ENCODE measurements at places on chromosomes 3 and 15.

GRCh38 chr3:110984456-110985250 lies 87.0 kb upstream of the NECTIN3 start:
- no peak for DNase-seq

DNA sequence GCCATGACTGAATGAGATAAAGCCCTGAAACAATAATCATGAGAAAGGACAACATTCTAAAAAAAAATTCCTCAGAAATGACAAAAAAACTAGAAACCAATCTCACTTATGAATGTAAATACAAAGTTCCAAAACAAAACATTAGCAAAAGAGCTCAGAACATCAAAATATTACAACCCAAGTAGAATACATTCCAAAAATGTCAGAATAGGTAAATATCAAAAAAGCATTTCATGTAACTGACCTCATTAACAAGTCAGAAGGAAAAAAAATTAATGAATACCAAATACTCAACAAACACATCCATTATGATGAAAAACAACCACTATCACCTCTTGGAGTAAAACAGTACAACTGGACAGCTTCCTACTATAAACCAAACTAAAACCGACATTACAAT lies 93.1 kb downstream of the DLG1 start:
- no peak for DNase-seq

DNA sequence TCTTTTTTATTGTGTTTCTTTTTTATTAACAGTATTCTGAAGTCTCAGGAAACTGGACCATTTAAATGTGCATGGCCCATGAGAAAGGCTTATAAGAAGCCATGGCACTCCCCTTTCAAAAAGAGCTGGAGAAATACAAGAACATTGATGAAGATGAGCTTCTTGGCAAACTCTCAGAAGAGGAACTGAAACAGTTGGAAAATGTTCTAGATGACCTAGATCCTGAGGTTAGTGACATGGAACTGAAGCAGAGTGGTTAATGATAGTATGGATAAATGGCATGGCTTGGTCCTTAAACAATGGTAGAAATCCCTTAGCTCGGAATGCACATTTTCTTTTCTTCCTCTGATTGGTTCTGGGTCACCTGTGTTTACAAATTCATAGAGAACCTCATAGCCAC lies 14.9 kb downstream of the TMOD2 start:
- no peak for DNase-seq

GRCh38 chr3:97430601-97431000 lies 334.0 kb upstream of the ARL6 start:
- no peak for DNase-seq

- no peak for DNase-seq
These were observed 631 bp upstream of the PRICKLE2 start for GRCh38 chr3:64225695-64226499.

DNA sequence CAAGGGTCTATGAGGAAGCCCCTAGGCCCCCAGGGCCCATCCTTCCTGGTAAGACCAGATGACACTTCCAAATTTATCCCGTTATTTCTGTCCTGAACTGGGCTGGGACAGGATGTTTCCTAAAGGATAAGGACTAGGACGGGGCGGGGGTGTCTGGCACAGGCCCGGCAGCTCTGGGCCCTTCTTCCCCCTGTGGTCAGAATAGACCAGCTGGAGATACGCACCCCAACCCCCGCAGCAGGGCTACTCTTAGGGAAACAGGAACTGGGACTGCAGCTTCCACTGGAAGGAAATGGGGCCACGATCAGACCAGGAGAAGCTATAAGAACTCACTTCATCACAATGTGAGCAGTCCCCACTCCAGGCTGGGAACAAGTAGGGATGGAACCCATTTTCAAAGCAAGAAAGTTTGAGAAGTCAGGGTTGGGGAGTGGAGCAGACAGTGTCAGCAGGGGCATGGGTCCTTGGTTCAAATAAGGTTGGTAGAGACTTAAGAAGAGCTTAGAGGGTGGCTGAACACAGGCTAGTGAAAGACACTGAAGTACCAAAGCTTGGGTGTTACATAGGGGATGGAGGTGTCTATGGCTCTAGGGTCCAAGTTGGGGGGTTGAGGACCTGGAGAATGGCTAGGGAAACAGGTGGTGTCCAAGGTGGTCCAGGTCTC lies 1.1 kb downstream of the NCKIPSD start:
- DNase-seq = no peak

DNA sequence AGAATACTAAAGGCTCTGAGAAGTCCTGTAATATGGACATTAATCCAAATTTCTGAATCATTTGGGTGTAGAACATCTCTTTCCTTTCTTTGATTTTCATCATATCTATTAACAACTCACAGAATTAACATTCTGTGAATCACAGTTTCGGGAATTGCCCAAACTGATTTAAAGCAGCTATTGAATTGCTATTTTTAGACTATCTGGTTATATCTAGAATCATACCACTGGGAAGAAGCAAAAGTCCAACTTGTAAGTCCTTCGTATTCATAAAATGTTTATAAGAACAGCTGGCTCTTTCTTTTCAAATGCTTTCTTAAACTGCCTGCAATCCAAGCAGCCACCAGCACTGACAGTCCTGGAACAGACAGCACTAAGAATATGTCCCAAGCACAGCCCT lies 733.0 kb downstream of the NTRK3 start:
- DNase-seq = no peak

- DNase-seq = no peak
These were observed 370.7 kb upstream of the SLCO3A1 start for GRCh38 chr15:91482799-91483198.

- no peak for DNase-seq
These were observed 53.5 kb upstream of the PCSK6 start for GRCh38 chr15:101543026-101543390.

- no peak for DNase-seq
These were observed 26.9 kb upstream of the CA12 start for GRCh38 chr15:63408524-63408923.

DNA sequence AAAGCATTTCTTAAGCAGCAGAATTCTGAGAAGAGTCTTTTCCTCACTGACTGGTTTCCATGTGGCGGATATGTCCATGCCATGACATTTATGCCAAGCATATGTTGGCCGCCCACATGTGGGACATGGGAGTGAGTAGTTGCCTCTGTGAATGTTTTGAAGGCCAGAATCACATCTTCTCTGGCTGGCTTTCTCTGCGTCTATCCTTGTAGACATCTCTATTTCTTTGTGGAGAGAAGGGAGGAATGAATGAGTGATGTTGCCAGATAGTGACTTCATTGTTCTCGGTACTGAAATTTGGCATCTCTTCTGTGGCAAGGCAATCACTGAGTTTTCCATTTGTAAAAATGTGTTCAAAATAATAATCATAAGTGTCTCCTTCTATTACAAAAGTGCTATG lies 316.0 kb downstream of the CLSTN2 start:
- DNase-seq = no peak

DNA sequence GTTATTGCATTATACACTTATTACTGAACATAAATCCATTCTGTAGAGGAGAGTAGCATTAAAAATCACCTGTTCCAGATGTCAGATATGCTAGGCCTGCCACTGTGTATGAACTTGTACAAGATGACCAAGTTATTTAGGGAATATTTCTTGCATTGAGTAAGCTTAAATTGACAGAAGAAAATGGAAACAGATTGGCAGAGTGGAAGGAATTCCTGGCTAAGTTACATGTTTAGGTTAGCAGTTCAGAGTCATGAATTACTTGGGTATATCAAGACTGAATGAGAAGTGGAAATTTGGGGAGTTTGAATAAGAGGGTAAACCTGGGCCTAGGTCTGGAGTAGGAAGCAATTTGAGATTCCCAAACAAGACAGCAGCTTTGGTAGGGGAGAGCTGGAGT lies 44.6 kb downstream of the ARHGAP31 start:
- DNase-seq = no peak

DNA sequence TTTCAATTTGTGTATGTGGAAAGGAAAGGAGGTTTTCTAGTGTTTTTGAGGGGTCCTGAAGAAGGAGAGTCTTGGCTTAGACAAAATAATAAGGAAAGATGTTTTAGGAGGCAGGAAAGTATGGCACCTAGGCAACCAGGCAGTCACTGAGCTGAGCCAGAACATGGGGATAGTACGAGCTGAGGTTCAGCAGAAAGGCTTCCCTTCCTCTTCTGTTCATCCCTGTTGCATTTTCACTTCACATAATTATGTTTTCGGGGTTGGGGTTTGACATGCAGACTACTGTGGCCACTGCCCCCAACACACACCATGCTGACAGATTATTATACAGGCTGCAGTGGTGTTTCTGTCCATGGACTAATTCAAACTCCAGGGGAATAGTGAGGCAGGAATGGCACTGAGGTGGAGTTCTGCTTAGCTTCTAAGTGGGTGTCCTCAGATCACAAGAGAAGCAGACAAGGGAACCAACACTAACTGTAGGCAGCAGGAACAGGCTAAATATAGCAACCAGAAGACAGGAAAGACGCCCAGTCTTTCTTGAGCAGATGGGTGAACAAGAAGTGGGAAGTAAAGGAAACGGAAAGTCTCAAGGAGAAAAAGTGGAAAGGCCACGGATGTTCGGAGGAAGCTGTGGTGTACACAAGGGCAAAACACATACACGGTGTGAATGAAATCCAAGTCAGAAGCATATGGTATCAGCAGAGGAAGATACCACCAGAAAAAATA lies 305.8 kb downstream of the PLCL2 start:
- DNase-seq = no peak

DNA sequence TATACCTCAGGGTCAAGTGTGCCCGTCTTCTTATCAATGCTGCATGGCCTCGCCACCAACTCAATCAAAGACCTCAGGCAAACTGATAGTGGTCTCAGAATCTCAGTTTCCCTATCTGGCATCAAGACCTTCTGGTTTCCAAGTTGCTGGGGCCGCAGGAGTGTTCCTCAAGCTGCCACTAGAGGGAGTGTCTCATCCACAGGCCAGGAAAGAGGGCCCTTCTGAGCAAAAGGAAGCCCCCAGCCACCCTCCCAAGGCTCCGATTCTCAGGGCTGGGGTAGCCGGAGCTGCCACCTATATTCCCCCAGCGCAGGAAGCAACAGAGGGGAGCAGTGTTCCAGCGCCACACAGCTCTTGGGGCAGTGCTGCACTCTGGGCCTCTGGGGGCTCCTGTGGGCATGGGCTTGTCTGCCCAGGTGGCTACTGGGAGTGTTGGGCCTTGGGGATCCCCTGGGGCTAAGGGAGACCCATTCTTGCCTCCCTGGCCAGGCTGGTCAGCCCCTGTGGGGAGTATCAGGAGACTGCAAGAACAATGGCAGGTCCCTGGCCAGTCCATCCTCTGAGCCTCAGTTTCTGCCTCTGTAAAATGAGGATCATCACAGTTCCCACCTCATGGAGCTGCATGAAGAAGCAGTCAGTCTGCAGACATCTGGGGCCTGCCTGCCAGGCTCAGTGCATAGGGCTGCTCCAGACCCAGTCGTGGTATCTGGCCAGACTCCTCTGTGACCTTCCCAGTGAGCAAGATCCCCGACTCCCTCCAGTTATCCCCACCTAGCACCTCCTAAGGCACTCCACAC lies 23.4 kb upstream of the SEC13 start:
- DNase-seq = peak; percentile 28

GRCh38 chr15:38053776-38054175 lies 119.3 kb downstream of the TMCO5A start:
- DNase-seq = no peak

GRCh38 chr15:42152196-42152920 lies 4.1 kb downstream of the PLA2G4F start:
- DNase-seq = no peak

- no peak for DNase-seq
These were observed 58.5 kb downstream of the HRH1 start for GRCh38 chr3:11212784-11213183.

DNA sequence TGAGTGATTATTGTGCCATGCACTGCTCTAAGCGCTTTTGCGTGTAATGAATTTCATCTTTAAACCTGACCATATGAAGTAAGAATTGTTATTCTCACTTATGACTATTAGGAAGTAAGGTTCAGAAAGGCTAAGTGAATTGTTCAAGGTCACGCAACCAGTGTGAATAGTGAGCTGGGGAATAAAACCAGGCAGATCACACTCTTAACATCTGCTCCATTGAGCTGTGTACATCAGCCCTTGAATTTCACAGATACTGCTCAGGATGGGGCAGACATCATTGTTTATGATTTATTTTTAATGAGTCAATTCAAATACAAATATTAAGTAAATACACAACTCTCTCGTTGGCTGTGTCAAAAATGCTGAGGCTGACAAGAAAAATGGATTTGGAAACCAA lies 184.5 kb downstream of the FNDC3B start:
- no peak for DNase-seq

DNA sequence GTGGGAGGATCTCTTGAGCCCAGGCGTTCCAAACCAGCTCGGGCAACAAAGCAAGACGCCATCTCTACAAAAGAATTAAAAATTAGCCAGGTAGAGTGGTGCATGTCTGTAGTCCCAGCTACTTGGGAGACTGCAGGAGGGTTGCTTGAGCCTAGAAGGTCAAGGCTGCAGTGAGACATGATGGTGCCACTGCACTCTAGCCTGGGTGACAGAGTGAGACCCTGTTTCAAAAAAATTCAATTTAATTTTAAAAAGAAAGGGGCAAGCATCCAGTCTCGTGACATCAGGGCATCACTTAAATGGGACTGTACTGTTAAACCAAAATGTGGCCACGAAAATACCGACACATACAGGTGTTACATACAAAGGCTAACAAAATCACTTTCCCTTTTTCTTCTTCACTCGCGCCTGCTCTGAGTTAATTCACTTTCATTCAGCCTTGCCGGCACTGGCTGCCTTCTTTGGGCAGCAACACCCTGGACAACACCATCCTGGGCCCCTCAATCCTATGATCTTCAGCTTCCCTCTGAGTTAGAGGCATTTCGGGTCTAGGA lies 121.7 kb downstream of the LIPC start:
- DNase-seq = no peak

GRCh38 chr3:158160958-158161357 lies 51.1 kb downstream of the RSRC1 start:
- DNase-seq = no peak

GRCh38 chr3:20999661-21000060 lies 751.3 kb downstream of the ZNF385D start:
- no peak for DNase-seq

DNA sequence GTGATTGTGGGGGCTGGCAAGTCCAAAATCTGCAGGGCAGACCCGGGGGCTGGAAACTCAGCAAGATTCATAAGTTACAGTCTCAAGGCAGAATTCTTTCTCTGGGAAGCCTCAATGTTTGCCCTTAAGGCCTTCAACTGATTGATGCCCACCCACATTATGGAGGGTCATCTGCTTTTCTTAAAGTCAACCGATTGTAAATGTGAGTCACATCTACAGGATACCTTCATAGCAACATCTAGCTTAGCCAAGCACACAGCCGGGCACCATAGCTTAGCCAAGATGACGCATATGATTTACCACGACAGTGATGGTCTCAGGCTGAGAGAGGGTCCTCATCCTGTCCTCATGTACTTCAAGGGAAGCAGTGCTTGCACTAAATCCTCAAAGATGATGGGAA lies 43.5 kb downstream of the IDH2 start:
- DNase-seq = no peak

GRCh38 chr3:194075088-194075615 lies 60.8 kb upstream of the HES1 start:
- no peak for DNase-seq

GRCh38 chr15:67193223-67193990 lies 61.1 kb downstream of the AAGAB start:
- DNase-seq = no peak

GRCh38 chr3:42709621-42710020 lies 7.0 kb upstream of the HHATL start:
- no peak for DNase-seq

GRCh38 chr15:60708684-60709083 lies 229.7 kb upstream of the ICE2 start:
- DNase-seq = no peak

Measured in stimulated activated CD4-positive, alpha-beta T cell treated with anti-CD3 and anti-CD28 coated beads, Interleukin-1b, Interleukin-23, amount 100 ng/mL, for 24 hours (primary cell).